ENCODE measurements at places on chromosomes 13 and 19. TPM values are rescaled to one million over a fixed set of nuclear protein-coding genes. Genes with fewer than 3 reads are reported as not detected.

The CEACAM6 gene
- polyA plus RNA-seq = 185 TPM

The CDC42EP5 gene
- polyA plus RNA-seq = 15.8 TPM

The SBSN gene
- polyA plus RNA-seq = 0.39 TPM

The ZNF492 gene
- 0.08 TPM for polyA plus RNA-seq

The NLRP7 gene
- 0.06 TPM for polyA plus RNA-seq

The LILRA1 gene
- 21.3 TPM for polyA plus RNA-seq

The ATXN8OS gene
- polyA plus RNA-seq = not detected

The HIPK4 gene
- 0.22 TPM for polyA plus RNA-seq

The KLK4 gene
- polyA plus RNA-seq = 0.03 TPM

The ZNF284 gene
- 0.62 TPM for polyA plus RNA-seq

The NECTIN2 gene
- 76.9 TPM for polyA plus RNA-seq

The KLC3 gene
- 0.80 TPM for polyA plus RNA-seq

The ZNF77 gene
- polyA plus RNA-seq = 3.0 TPM

The SIGLEC11 gene
- polyA plus RNA-seq = 5.0 TPM

The KLK2 gene
- not detected for polyA plus RNA-seq

The CYP4F2 gene
- polyA plus RNA-seq = not detected

The METTL21C gene
- polyA plus RNA-seq = not detected

The C5AR2 gene
- 17.4 TPM for polyA plus RNA-seq

The GADD45B gene
- 405 TPM for polyA plus RNA-seq

The MEDAG gene
- 9.0 TPM for polyA plus RNA-seq

The CGB1 gene
- not detected for polyA plus RNA-seq

The ZNF540 gene
- 1.2 TPM for polyA plus RNA-seq

The GPR4 gene
- polyA plus RNA-seq = 12.8 TPM

The CAPN12 gene
- 17.8 TPM for polyA plus RNA-seq

The AXL gene
- 13.4 TPM for polyA plus RNA-seq

The ZNF610 gene
- polyA plus RNA-seq = 1.3 TPM

The IGFL2 gene
- polyA plus RNA-seq = not detected

The ZNF66 gene
- 1.2 TPM for polyA plus RNA-seq

The JOSD2 gene
- polyA plus RNA-seq = 76.8 TPM

The WTIP gene
- polyA plus RNA-seq = 12.8 TPM

The CGB5 gene
- polyA plus RNA-seq = not detected

The ATP4A gene
- polyA plus RNA-seq = 0.01 TPM

The APOC1 gene
- 1,030 TPM for polyA plus RNA-seq

The ZNF112 gene
- polyA plus RNA-seq = 1.0 TPM

The IER2 gene
- polyA plus RNA-seq = 92.5 TPM

The PSPN gene
- 0.50 TPM for polyA plus RNA-seq

The LENG8 gene
- 139 TPM for polyA plus RNA-seq

The GATAD2A gene
- 30.6 TPM for polyA plus RNA-seq

The SOX1 gene
- not detected for polyA plus RNA-seq

The PTGIR gene
- 37.0 TPM for polyA plus RNA-seq

The FXYD7 gene
- 0.31 TPM for polyA plus RNA-seq

The VMAC gene
- 5.0 TPM for polyA plus RNA-seq

The CFAP97D2 gene
- polyA plus RNA-seq = 1.4 TPM
